ENCODE measurements at places on chromosomes 5 and 9.

- no peak for DNase-seq
Observed at GRCh38 chr5:133309166-133309795, 257.5 kb downstream of the HSPA4 start.

GRCh38 chr9:84821431-84821830 lies 151.9 kb downstream of the NTRK2 start:
- DNase-seq, result no peak

DNA sequence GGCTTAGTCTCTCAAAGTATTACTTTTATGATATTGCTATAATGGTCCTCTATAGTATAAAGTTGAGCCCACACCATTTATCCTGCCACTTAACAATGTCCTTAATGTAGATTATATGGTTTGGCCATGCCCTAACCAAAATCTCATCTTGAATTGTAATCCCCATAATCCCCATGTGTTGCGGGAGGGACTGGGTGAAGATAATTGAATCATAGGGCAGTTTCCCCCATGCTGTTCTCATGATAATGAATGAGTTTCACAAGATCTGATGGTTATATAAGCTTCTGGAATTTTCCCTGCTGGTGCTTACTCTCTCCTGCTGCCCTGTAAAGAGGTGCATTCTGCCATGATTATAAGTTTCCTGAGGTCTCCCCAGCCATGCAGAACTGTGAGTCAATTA lies 498.8 kb downstream of the RAB3C start:
- DNase-seq, result no peak

GRCh38 chr9:95533996-95534680 lies 17.4 kb upstream of the PTCH1 start:
- DNase-seq, result no peak

GRCh38 chr5:27328480-27328879 lies 290.1 kb upstream of the CDH9 start:
- DNase-seq, result no peak

DNA sequence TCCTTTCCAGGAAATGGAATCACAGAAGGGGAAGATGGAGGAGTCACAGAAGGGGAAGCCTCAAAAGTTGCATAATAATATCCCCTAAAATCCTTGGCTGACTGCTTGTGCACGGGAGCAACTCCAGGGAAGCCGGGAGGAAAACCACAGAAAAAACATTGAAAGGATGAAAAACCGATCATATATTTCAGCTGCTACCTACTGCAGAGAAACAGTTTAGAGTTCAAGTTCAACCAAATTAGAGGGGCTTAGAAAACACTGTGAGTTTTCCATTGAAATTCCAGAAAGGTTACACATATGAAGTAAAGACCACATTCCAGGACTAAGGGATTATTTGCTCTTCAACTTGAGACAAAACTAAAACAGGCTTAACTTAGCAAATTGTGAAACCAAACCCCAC lies 37.6 kb upstream of the MTAP start:
- DNase-seq, result no peak
